Activated T-helper 9 cell treated with anti-CD3 and anti-CD28 coated beads, Interleukin-2, amount 50 U/mL, for 16 hours (primary cell): ENCODE measurements at places on chromosomes 1 and 21.

DNA sequence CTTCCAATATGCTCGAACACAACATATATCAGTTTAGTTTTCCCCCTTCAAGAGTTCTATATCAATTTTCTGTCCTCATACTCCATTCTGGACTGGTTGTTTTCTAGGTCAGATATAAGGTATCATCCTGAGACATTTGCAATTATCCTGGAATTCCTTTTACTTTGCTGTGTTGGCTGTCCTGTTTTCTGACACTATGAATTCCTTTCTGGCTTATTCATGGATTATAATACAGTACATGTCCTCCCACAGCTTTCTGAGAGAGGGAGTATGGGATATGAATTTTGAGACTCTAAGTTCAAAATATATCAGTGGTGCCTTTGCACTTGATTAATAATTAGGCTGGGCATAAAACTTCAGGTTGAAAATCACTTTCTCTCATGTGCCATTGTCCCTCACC lies 11.9 kb downstream of the PHTF1 start:
- DNase-seq, result no peak

- no peak for DNase-seq
Measured at GRCh38 chr1:21337454-21337927, 47.2 kb upstream of the ECE1 start.

- no peak for DNase-seq
Measured at GRCh38 chr1:2121101-2121691, 71.0 kb downstream of the PRKCZ start.

DNA sequence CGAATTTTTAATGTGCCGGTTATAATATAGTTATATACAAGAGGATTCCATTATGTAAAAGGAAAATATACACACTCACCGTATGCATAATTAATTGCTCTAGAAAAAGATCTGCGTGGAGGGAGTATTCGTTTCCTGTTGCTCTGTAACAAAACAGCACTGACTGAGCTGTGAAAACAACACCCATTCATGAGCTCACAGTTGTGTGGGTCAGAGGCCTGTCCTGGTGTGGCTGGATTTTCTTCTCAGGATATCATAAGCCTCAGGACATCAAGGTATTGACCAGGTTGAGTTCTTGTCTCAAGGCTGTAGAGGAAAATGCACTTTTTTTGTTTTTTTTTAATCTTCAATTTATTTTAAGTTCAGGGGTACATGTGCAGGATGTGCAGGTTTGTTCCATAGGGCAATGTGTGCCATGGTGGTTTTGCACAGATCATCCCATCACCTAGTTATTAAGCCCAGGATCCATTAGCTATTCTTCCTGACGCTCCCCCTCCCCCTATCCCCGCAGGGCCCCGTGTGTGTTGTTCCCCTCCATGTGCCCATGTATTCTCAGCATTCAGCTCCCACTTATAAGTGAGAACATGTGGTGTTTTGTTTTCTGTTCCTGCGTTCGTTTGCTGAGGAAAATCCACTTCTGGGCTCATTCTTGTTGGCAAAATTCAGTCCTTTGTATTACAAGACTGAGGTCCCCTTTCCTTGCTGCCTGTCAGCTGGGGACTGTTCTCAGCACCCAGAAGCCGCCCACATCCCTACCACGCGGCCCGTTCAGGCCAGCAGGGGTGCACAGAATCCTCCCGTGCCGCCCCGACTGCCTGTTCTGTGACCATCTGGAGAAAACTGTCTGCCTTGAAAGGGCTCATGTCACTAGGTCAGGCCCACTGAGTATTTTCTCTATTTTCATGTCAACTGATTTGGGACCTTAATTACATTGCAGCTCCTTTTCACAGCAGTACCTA lies 87.4 kb upstream of the ERRFI1 start:
- DNase-seq, result no peak

DNA sequence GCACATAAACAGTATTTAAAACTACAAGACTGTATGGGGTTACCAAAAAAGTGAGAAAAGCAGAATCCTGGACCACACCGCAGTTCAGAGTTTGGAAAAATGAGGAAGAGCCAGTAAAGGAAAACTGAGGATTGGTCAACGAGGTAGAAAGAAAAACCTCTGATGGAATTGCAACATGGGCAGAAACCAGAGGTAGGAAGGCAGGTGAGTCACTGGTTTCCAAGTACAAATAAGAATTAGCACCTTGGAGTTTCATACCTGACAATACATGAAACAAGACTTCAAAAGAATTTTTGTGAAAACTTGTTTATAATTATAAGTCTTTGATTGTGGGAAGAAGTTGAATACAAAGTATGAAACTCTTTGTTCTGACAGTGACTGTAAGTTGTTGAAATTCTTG lies 533.7 kb upstream of the DAB1 start:
- no peak for DNase-seq

- DNase-seq, result no peak
Measured at GRCh38 chr1:94973309-94973922, 46.5 kb upstream of the CNN3 start.

- no peak for DNase-seq
Measured at GRCh38 chr21:16243396-16243795, 513.6 kb downstream of the USP25 start.

DNA sequence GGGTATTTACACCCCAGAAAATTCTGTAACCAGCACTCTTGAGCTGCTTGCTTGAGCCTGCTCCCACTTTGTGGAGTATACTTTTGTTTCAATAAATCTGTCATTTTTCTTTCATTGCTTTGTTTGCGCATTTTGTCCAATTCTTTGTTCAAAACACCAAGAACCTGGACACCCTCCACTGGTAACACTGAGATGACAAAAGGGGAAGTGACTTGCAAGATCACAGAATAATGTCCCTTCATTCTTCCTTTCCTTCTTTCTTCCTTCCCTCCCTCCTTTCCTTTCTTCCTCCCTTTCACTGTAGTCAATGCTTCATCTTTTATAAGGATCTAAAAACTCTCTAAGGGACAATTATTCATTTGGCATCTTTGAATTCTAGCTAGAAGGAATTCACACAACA lies 134.5 kb upstream of the MAP1LC3C start:
- no peak for DNase-seq

- no peak for DNase-seq
Measured at GRCh38 chr1:46280092-46280491, 23.3 kb downstream of the LRRC41 start.

- no peak for DNase-seq
Measured at GRCh38 chr1:158951956-158952355, 20.6 kb downstream of the PYHIN1 start.

- DNase-seq, result no peak
Measured at GRCh38 chr1:36081926-36082485, 1.9 kb upstream of the TEKT2 start.

GRCh38 chr1:175071276-175071943 lies 3.8 kb downstream of the TNN start:
- no peak for DNase-seq

DNA sequence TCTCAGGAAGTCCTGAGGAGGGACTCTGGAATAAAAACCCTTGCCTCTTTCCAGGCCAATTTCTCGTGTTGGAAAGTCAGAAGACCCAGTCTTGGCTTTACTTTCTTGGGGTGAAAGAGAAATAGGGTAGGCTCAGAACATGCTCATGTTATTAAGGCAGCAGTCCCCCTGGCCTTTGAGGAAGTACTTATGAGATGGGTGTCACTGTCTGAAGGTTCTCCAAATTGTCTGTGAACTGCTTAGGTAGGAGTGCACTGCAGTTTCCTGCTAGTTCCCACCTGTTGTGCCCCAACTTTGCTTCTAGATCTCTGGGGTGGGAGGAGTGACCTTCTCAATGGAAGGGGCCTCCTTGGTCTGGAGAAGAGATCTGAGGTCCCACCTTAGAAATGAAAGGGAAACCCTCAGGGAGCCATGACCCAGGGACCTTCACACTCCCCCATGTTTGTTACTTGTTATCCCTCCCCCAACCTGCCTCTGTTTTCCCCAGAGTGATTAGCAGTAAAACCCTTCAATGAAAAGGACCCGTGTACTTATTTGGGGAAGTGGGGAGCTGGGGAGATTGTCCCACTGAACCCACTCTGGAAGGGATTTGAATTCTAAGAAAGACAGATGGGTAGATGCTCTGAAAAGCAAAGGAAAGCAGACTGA lies 5.7 kb downstream of the ZNF691 start:
- DNase-seq, result no peak

DNA sequence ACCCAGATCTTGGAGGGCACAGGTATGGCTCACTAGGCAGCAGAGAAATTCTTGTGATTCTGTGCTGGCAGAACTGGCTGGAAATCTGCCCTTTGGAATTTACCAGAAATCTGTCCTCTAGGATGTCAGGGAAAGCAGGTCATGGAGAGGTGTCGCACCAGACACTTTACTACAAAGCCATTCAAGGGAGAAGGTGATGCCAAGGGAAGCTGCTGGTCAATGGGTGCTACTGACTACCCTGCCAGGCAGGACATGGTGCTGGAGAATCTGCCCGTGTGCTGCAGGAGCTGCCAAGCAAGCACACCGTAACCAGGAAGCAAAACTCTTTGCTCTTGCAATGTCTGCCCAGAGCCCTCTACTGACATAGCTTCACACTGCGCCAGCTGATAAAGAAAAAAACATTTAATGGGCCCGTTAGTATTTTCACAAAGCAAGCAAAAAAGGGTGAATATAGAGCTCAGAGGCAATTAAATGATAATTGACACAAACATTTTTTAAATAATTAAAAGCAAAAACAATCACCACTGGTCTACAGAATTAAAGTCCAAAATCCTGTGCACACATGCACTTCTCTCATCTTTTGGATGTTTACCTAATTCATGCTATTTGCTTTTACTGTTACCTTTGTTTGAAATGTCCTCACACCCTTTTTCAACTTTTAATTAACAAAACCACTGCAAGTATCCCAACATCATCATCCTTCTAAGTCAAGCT lies 7.2 kb upstream of the FBXO28 start:
- no peak for DNase-seq

DNA sequence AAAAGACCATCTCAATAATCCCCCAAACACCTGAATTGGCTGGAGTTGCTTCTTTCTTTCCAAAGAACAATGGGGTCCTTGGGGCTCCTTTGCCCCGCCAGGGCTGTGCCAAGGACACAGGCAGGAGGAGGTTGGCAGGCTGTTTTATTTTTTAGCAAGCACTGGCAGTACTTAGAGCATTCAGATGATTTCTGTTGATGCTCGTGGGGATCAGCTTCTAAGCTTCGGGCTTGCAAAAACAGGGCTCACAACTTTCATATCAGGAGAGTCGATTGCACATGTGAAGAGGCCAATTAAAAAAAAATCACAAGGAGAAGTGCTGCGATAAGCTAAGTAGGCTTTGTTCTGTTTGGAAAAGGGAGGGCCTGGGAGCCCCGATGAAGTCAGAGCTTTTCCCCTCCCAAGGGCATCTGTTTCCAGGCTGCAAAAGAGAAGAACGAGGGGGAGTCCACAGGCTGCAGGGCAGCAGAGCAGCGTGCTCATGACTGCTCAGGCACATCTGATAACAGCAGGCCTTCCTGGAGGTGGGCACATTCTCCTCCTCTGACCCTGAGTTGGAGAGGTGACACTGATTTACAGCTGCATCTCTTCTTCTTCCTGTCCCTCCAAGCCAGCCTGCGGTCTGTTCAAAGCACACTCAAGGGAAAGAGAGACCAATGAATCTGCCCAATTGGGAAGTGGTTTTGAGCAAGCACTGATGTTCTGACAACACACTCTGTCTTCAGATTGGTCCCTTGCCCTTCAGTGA lies 27.3 kb upstream of the BCAR3 start:
- DNase-seq, result no peak
